ENCODE measurements at places on chromosomes 4 and X.

DNA sequence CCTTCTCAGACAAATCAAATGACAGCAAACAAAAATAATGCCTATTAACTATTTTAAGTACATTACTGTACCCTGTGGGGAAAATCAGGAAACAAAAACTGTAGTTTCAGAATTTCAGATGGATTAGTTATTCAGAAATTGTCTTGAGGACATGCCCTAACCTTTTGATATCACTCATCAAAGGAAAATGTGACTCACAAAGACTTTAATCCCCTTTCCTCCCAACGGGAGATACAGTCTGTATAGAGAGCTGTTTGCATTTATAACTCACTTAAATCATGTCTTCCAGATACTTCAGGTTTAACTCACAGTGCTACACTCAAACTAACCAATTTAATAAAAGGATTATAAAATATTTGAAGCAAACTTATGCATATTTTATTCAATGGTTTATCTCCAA lies 304.0 kb downstream of the MAPK10 start:
- DNase-seq, result no peak

GRCh38 chr4:139028191-139028661 lies 12.6 kb downstream of the NOCT start:
- DNase-seq, result no peak

DNA sequence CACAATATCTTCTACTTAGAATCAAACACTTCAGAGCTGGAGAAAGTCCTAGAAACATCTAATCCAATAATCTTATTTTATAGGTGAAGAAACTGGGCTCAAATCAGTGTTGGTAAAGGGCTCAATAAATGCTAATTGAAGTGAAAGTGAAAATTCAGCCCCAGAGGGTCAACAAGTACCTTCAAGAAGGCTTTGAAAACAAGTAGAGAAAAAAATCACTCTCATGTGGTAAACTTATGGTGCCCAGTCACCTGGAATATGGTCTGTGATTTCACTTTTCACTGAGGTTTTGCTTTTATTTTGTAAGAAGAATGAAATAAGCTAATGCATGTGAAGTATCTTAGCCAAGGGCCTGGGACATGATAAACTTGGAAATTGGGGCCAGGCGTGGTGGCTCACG lies 29.1 kb upstream of the EIF4E start:
- DNase-seq, result no peak

DNA sequence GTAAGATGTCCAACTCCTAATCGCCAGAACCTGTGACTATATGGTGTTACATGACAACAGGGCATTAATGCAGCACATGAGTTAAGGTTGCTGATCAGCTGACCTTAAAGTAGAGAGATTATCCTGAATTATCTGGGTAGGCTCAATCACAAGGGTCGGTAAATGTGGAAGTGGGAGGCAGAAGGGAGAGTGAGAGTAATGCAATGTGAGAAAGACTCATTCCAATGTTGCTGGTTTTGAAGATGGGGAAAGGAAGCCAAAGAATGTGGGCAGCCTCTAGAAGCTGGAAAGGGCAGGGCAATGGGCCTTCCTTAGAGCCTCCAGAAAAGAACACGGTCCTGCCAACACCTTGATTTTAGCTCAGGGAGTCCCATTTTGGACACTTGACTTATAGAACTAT lies 67.4 kb downstream of the STX18 start:
- peak; percentile 32 for DNase-seq

DNA sequence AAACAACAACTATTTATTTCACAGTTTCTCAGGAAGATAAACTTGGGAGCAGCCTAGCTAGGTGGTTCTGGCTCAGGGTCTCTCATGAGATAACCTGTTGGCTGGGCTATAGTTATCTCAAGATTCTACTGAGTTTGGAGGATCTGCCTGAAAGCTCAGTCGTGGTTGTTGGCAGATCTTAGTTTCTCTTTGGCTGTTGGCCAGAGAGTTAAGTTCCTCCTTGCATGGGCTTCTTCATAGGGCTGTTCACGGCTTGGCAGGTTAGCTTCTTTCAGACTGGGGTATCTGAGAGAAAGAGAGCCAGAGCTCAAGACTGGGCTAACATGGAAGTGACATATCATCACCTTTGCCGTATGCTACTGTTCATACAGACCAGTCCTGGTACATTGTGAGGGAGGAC lies 28.7 kb downstream of the SEC24B start:
- peak; percentile 35 for DNase-seq

DNA sequence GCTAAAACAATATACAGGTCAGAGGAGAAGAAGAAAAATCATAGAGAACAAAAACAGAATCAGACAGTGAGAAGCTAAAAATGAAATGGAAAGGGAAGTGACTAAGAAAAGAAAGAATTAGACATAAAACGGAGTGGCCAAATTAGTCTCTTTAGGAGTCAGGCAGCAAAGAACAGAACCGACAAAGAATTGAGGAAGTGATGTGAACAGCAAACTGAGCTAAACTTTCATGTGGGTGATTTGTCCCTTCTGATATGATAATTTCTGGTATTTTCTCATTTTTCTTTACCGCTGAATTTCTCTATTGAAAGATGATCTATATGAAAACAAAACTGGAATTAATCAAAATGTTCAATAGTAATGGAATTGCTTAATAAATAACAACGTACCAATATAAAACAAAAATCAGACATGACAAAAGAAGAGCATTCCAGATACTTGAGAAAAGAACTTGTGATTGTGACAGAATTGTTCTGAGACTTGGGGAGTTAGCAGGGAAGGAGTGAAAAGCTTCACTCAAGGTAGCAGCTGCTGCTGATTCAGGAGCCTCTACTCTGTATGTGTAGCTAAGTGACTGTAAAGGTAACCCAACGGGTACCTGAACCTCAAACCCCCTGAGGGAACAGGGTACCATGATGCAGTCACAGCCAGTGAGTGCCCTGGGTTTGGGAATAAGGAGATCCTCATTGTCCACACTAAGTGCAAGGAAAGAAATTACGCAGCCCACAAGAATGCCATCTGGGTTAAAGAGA lies 8.8 kb downstream of the TAPT1 start:
- DNase-seq, result peak; percentile 58

DNA sequence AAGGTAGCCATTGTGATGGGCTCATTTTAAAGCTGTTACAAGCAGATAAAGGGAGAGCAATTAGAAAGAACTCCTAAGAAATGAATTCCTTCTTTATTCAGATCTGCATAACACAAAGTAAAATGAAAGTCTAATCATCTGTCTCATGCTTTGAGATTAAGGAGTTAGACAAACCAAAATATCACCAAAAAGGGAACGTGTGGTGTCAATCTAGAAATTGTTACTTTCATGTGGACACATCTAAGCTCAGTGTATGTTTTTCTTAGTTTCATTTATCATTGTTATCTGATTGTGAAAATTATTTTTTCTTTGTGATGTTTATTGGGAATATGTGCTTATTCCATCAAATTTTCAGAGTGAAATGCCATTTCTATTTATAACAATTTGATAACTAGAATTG lies 80.3 kb downstream of the BANK1 start:
- no peak for DNase-seq

DNA sequence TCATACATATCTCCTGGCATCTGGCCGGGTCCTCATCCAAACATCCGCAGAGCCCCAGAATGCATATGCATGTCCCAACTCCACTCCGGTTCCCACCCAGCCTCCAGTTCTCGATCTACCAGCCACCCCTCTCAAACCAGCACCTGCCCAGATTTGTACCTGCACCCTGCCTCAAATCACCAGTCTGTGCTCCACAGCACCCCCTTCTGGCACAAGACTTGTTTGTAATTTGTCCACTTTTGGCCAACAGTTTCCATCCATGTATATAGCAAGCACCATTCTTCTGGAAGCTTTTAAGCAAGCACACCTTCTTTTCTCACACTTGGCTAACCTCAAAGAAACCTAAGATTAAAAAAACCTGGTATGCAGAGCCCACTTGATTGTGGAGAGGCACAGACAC lies 644.1 kb downstream of the MID1IP1 start:
- DNase-seq, result peak; percentile 28

DNA sequence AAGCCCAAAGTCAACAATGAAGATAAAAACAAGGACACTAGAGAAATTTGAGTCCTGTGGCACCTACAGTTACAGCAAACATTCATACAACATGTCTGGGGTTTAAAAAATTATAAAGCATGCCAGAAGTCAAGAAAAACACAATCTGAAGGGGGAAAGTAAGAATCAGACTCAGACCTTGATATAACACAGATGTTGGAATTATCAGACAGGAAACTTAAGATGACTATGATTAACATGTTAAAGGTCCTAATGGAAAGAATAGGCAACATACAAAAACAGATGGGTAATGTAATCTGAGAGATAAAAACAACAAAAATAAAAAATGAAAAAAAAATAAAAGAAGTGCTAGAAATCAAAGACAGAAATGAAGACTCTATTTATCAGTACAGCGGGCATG lies 446.5 kb downstream of the SPRY1 start:
- no peak for DNase-seq

DNA sequence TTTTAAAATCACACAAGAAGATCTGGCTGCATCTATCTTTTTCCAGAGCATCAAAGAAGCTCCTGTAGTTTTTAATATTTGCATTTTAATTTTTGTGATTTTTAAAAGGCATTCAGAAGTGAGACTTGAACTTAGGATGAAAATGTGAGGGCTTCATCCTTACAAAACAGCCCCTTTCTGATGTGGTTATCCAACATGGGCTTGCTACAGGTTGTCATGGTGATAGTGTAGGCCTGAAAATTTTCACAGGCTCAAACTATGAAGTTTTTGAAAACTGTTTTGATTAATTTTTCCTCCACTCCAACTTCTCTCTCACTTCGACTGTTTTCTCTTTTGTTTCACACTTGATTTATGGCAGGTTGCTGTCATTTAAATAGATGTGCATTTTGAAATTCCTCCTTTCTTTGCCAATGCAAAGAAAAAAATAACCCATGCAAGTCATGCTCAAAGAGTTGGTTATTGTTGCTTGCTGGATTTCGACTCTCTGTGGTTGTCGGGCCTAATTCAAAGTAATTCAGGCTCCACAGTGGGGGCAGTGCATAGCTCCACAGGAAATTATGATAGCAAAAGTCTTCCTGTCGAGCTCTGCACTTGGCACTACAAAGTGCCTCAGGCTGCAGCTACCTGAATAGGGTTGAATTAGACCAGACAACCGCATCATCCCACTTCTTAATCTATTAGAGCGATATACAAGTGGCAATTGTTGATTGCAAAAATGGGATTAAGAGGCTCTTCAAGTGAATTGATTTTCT lies 201.0 kb upstream of the GPR101 start:
- no peak for DNase-seq

- no peak for DNase-seq
Measured at GRCh38 chrX:1610166-1610565, 4.7 kb upstream of the ASMT start.

- DNase-seq, result no peak
Measured at GRCh38 chr4:140726776-140727500, 29.2 kb downstream of the TBC1D9 start.

- no peak for DNase-seq
Measured at GRCh38 chrX:45056428-45057145, 144.1 kb downstream of the DIPK2B start.

GRCh38 chr4:168880811-168881595 lies 129.1 kb downstream of the CBR4 start:
- peak; percentile 81 for DNase-seq

DNA sequence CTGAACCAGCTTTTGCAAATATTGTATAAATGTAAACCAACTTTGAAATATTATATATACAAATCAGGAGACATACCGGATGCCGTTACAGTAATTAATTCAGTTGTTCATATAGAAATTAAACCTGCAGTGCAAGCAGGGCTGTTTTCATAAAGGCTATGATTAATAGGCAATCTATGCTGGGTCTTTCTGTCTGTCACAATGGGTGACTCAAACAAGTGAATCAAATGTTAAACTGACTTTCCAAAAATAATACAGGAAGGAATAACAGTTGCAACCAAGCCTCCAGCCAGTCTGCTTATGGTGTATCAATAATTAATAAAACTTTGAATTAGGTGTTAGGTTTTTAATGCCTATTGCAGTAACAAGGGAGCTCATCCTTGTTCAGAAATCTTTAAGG lies 43.9 kb downstream of the GABRB1 start:
- DNase-seq, result no peak

GRCh38 chr4:38804654-38805295 lies at the start of gene TLR1:
TLR1 (minus strand) TSS chr4:38804791; CDS start chr4:38798831, 5,960 bp downstream.
- DNase-seq, result peak; percentile 56

GRCh38 chrX:9730752-9731151 lies 34.9 kb downstream of the GPR143 start:
- DNase-seq, result no peak

GRCh38 chrX:131778269-131779218 lies 234.7 kb downstream of the OR13H1 start:
- DNase-seq, result no peak

DNA sequence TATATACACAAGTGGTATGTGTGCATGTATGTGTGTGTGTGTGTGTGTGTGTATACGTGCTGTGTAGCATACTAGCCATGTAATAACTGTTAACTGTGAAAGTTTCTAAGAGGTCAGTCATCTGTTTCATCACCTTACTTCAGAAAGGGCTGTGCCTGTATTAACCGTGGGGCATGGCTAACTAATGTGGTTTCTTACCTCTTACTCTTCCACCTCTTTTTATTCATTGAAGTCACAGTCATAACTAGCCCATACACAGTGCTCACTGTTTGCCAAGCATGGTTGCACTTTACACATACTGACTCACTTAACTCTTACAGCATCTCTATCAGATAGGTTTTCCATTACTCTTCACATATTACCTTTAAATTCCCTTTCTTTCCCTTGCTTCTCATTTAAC lies 23.7 kb upstream of the LRAT start:
- no peak for DNase-seq

GRCh38 chrX:74493806-74494205 lies 72.5 kb downstream of the SLC16A2 start:
- no peak for DNase-seq

DNA sequence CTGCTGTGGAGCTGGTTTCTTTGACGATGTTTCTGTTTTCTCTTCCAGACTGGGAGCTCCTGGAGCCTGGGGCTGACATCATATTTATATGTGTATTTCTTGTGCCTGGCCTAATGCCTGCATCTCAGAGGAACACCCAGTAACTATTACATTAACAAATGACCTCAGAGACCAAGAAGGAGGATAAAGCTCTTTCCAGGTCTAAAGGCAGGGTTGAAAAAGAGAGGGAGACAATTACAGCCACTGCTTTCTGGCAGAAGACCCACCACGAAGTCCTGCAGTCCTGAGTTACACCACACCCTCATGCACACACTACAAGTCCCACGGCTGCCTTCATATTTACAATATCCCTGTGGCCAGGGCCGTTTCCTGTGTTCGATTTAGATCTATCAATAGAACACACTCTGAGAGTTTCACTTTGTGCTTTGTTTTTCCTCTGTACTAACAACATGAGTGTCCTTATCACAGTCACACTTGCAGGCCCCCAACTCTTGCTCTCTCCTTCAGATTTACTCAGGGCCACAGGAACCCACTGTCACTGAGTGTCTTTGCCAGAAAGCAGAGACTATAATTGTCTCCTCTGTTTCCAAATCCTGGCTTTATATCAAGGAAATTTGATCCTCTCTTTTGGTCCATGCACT lies 535.5 kb downstream of the MID1IP1 start:
- DNase-seq, result no peak

- peak; percentile 76 for DNase-seq
Measured at GRCh38 chr4:80058740-80059139, 14.3 kb downstream of the ANTXR2 start.

GRCh38 chr4:82618103-82618720 lies 56.4 kb upstream of the TMEM150C start:
- no peak for DNase-seq

- DNase-seq, result no peak
Measured at GRCh38 chr4:182752158-182752910, 164.9 kb downstream of the DCTD start.
